ENCODE measurements at places on chromosomes 2 and 18.

DNA sequence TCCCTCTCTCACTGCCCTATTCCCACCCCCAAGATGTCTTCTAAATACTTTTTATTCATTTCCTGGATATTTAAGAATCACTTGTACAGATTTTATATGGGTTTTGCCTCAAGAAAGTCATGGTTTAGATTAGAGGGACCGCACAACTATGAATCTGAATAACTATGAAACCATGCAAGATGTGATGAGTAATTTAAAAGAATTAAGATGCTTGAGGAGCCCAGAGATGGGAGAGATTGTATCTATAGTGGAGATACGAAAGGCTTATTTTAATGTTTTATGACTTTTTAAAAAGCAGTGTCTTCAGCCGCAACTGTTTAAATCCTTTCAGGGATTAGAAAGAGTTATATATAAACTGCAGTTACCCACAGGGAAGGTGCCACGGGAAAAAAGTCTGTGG, 324.1 kb downstream of the LPIN1 start:
- DNase-seq = no peak

GRCh38 chr2:232573042-232573441, 22.6 kb downstream of the EIF4E2 start:
- DNase-seq = no peak

DNA sequence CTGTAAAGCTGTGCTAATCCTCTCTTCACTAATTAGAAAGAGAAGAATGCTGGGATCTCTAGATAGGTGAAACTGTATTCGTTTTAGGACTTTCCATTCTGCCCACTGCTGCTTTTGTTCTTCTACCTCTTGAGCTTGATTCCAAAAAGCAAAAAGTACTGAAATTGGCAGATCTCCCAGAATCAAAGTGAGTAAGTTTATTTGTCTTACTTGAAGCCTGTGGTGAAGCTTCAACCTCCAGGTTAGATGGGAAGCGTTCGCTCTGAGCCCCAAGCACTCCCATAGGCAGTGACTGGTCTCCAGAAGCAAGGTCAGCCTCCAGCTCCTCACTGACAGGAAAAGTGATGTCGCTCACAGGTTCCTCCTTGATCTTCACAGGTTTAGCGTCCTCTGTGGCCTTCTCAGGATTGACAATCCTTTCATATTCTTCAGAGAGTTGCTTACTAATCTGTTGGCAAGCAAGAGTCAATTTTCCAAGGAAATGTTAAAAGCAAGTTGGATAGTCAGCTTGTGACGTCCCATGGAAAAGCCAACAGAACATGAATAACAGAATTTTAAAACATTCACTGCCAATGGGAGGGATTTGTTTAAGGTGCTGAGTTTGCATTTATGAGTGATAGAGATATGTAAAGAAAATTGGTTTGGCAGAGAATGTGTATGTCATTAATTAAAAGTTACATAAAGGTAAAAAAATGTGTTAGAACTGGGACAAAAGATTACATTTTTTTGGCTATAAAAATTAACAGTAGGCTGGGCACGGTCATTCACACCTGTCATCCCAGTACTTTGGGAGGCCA, 8.1 kb downstream of the SUPT7L start:
- DNase-seq = no peak

- DNase-seq = no peak
Observed at GRCh38 chr18:40851014-40851429, 1104.0 kb upstream of the PIK3C3 start.

DNA sequence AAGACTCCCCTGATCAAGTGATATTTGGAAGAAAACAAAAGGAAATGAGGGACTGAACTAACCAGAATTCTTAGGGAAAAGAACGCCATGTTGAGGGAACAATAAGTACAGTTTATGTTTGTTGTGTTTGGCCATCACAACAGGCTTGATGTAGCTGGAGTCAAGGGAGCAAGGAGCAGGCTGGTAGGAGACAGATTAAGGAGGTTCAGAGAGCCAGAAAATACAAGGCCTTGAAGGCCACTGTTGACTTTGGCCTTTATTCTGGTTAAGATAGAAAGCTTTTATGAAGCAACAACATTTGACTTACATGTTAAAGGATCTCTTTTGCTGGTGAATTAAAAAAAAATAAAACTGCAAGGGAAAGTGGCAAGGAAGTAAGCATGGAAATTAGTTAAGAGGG, 754.1 kb upstream of the SLC8A1 start:
- DNase-seq = no peak

GRCh38 chr18:36758623-36759022, 70.2 kb downstream of the TPGS2 start:
- DNase-seq = no peak

GRCh38 chr2:220034426-220035130, 407.1 kb downstream of the SLC4A3 start:
- DNase-seq = no peak

- DNase-seq = no peak
Observed at GRCh38 chr2:147031897-147032296, 812.9 kb upstream of the ACVR2A start.

DNA sequence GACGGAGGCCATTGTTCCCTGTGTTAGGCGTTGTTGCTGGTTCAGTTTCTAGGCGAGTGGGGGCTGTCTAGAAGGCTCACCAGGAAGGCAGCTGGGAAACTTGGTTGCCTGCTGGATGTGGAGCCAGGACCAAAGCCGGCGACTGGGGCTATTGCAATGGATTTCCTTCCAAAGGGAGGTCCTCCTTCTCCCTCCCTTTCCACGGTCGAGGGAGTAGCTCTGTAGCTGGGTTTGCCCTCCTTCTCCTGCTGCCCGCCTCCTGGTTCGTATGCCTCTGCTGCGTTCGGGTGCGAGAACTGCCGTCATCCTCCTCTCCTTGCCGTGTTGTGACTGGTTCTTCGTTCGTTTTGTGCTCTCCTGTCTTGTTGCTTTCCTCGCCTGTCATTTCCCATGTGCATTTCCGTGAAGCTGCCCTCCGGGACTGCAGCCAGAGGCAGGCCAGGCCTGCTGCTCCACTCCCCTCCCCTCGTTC, 203.4 kb downstream of the NEDD4L start:
- no peak for DNase-seq

GRCh38 chr2:65364986-65365733, 67.2 kb downstream of the SPRED2 start:
- no peak for DNase-seq

DNA sequence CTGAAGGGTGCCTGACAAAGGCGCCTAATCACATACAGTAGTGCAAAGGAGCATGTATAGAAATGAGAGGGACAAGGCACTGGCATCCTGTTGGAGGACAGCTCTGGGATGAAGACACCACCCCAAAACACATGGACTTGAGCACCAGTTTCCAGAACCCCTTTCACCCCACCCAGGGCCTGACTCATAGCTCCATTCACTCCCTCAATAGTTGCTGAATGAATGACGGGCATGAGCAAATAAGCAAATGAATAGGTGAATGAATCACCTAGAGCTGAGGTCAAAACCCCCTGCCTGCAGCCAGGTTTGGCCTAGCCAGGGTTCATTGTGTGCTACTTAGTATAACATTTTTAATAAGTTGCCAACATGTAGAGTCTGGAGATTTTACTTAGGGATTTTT, 66.3 kb downstream of the NRP2 start:
- DNase-seq = no peak

DNA sequence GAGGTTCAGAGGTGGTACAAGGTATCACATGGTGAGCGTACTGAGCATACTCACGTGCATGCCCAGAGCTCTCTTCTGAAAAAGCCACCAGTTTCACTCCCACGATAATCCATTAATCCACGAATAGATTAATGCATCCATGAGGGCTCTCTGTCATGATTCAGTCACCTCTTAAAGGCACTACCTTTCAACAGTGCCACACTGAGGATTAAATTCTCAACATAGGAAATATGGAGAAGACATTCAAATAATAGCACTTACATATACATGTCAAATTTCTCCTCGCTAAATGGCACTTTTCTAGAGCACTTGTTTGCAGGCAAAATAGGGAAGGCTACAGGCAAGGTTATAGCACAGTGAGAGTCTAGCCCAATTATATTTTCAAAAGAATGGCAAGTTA, 825.9 kb downstream of the TRIB2 start:
- no peak for DNase-seq

GRCh38 chr2:119707117-119708087, 28.4 kb downstream of the TMEM177 start:
- DNase-seq = no peak

DNA sequence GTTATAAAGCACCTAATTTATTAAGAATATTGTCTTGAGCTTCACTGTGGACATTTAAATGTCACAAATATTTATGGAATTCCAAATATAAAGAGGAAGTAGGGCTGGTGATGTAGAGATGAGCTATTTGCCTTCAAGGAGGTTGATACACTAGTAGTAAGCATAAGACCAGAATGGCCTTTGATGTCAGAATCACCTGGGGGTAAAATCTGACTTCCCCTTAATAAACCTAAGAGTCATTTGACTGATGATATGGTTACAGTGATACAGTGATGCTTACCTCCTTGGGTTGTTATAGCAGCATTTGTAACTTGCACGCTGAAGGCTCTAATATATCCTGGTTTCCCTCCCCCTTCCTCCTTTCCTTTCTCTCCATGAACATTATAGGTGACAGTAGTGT, 143.7 kb downstream of the CERS6 start:
- no peak for DNase-seq

- DNase-seq = no peak
Observed at GRCh38 chr2:158676696-158677095, 118.4 kb upstream of the DAPL1 start.

GRCh38 chr2:17648581-17648980, 105.0 kb downstream of the SMC6 start:
- no peak for DNase-seq

DNA sequence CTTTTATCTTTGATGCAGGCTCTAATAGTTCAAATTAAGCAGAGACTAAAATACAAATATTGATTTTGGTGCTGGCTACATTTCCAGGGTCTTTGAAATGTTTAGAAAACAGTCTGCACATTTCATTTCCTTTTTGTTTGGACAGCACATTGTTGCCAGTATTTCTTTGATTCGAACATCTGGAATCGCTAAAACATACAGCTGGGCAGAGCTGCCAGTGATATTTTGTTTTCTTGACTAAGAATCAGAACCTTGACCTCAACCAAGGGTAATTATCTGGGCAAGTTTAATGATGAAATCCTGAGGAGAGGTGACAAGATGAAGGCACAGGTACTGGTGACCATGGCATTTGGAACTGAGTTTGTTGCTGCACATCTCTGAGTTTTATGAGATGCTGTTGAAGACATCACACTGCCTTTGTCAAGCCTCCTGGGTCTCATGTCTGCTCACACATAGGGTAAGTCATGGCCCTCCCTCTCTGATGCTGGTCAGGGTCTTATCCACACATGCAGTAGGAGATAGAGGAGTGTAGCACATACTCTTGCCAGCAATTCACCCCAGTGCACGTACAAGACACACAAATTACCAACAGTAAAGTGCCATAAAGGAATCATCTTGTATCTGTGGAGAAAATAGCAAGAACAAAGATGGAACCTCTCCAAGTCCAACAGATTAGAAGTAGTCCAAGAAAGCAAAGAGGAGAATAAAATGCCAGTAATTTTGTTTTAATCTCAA, 391.9 kb downstream of the RND3 start:
- DNase-seq = no peak

DNA sequence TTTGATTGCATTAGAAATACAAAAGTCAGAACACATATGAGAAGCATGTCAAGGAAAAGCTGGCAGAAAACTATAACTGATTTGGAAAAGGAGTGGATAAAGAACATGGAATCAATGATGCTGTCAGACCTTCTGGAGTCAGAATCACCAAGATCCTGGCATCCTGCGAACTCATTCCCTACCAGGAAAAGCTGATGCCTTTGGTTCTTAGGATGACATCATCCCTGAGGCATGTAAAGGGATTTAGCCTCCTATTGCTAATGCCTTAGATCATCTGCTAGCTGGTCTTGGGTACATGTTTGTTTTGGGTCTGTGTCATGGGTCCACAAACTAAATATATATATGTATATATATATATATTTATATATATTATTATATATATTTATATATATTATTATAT, 680.7 kb downstream of the EPHA4 start:
- DNase-seq = no peak

DNA sequence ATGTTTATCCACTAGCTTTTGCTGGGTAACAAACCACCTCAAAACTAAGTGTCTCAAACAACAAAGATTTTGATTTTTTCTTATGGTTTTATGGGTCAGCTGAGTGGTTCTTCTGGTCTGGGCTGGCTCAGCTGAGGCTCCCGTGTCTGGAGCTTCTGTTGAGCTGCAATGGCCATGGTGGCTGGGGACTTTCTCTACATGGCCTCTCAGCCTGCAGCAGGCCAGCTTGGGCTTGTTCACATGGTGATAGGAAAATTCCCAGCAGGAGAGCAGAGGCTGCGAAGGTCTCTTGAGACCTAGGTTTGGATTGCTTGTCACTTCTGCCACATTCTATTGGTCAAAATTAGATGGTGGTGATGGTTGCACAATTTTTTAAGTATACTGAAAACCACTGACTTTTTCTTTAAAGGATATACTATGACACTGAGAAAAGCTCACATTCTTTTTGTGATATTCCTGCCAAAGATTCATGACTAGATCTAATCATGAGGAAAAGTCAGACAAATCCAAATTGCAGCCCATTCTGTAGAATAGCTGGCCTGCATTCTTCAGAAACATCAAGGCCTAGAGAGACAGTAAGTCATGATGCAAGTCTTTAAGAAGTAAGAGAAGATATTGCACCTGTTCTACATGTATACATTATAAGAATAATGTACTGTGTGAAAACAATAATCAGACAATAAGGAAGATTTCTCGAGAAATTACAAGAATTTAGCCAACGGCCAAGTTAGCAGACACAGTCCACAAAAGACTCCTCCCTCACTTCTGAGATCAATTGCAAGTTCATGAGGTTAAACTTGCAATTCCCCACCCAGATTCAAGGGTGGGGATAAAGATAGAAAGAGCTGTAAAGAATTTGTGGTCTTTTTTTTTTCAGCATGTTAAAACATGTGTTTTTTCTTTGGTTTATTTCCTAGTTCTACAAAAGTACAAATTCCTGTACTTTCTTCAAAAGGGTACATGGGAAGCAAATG, 35.0 kb upstream of the IL1R2 start:
- DNase-seq = no peak

GRCh38 chr2:75238670-75239330, 39.5 kb upstream of the TACR1 start:
- no peak for DNase-seq

DNA sequence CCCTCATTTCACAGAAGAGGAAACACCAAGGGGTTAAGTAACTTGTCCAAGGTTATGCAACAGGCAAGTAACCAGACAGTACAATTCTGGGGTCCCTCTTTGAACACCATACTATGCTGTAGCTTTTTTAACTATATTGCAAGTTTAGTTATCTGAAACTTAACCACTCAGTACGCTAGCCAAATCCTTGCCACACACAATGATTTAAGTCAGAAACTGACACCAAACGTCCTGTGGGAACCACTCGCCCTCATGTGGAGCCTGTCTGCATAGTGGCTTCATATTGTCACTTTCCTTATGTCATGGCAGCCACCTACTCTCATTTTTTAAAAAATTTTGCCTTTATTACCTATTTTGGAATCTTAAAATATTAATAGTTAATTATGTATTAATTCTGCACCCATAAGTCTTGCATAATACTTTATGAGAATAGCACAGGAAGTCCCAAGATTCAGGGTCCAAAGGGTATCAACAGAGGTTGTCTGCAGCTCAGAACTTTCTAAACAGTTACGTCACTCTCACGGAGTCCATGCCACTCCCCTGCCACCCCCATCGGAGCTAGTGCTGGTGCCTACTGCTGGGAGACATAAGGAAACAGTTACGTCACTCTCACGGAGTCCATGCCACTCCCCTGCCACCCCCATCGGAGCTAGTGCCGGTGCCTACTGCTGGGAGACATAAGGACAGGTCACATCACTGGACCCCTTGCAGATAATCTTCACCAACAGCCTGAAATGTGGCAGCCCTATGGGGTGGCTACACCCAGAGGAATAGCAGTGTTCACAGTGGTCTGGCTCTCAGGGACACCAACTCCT, 99.0 kb downstream of the L3MBTL4 start:
- DNase-seq = no peak

Measured in ecto neural progenitor cell (in vitro differentiated cells).